ENCODE measurements at places on chromosomes 3 and 15. TPM values are rescaled to one million over a fixed set of nuclear protein-coding genes. Genes with fewer than 3 reads are reported as not detected.

SLC22A13 gene
- 1.3 TPM for total RNA-seq

DNA sequence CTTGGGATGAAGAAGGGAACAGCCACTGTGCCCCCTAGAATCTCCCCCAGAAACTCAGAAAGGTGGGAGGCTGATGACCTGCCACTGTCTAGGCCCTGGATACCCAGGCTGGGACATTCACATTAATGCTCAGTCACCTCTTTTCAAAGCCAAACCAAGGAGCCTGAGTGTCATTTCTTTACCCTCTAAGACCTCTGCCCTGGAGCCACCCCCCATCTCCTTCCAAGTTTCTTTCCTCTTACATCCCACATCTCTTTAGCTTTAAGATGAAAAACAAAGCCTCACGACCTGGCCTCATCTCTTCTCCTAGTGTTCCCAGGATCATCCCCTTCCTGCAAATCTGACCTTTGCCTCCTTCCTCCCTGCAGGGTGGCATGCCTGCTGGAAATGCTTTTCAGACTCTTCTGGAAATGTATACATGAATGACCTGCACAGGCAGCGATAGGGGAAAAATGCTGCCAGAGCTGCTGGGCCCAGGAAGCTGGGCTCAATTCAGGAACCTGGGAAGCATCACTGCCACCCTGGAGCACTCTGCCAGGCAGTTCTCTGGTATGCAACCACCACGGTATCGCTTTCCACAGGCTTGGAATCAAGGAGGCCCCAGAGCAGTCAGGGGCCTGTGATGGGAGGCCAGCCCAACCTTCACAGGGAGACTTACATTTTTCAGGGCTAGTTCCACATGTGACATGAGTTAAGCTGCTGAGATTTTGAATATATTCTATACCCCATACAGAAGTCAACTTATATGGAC lies 67.6 kb downstream of the DAPK2 start:
- no peaks in the 10 kb centered on the region for H3K36me3 ChIP-seq
- no peak overlapping the region for H3K4me3 ChIP-seq
- no peak for ATAC-seq
- no peaks in the 10 kb centered on the region for H3K4me1 ChIP-seq
- H3K27ac ChIP-seq, result no peak overlapping the region
- no peaks in the 10 kb centered on the region for H3K27me3 ChIP-seq

ST6GAL1 gene
- total RNA-seq, result 18.0 TPM

ANKRD34C gene
- total RNA-seq, result not detected

DNA sequence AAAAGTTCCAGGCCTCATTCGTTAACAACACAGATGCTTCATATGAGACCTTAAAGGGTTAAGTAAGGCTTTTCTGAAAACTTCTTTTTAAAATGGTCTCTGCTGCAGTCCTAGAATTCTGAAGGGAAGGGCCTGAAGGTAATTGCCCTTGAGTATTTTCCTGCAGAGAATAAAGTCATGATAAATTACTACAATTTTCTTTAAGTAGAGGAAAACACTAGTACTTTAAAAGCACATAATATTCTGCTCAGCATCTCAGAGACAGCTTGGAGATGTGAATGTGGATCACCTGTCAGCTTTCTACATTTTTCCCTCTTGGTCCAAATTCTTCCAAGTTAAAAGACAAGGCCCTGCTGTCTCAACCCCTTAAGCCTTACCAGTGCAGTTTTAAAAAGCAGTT lies 419.5 kb downstream of the MFSD1 start:
- no peaks in the 10 kb centered on the region for H3K27me3 ChIP-seq
- no peaks in the 10 kb centered on the region for H3K36me3 ChIP-seq
- H3K4me1 ChIP-seq, result no peaks in the 10 kb centered on the region
- no peak overlapping the region for H3K27ac ChIP-seq
- no peak for ATAC-seq
- no peak overlapping the region for H3K4me3 ChIP-seq

SERPINI2 gene
- not detected for total RNA-seq

TTLL13 gene
- total RNA-seq, result not detected

DNA sequence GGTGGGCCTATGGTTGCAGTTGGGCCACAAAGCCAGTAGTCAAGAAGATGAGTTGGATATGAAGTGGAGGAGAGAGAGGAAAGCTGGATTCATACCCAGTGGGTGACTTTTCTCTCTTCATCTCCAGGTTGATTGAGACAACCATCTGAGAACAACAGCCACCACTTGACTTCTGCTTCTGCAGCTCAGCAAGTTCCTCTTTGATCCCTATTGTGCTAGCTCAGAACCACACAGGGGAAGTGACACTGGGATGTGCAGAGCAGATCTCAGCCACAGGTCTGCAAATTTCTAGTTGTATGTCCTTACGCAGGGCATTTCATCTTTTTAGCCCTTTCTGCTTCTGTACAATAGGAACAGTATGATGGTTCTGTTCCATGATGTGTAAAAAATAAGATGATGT lies 459.2 kb upstream of the ARRDC4 start:
- no peaks in the 10 kb centered on the region for H3K27me3 ChIP-seq
- H3K27ac ChIP-seq, result no peak overlapping the region
- H3K4me3 ChIP-seq, result no peak overlapping the region

SLC26A6 gene
- total RNA-seq, result 7.5 TPM

DNA sequence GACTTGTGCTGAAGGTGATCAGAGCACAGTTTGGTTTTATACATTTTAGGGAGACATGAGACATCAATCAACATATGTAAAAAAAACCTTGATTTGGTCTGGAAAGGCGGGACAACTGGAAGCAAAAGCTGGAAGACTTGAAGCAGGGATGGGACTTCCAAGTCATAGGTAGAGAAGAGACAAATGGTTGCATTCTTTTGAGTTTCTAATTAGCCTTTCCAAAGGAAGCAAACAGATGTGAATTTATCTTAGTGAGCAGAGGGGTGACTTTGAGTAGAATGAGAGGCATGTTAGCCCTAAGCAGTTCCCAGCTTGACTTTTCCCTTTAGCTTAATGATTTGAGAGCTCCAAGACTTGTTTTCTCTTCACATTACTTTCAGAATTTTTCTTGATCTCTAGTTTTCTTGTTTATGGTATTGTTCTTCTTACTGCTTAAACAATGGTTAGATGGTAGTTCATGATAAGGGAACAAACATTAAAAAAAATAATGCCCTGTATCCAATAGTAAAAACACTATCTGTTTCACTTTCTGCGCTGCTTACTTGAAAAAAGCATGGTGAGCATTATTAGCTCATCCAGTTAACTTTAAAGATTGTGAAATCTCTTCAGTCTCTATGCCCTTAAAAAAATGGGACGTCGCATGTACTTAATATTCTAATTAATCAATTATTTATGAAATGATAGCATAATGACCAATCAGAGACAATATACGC lies 48.5 kb upstream of the BCHE start:
- no peak overlapping the region for H3K27ac ChIP-seq
- no peak overlapping the region for H3K4me3 ChIP-seq
- H3K4me1 ChIP-seq, result no peaks in the 10 kb centered on the region
- no peaks in the 10 kb centered on the region for H3K27me3 ChIP-seq

DNA sequence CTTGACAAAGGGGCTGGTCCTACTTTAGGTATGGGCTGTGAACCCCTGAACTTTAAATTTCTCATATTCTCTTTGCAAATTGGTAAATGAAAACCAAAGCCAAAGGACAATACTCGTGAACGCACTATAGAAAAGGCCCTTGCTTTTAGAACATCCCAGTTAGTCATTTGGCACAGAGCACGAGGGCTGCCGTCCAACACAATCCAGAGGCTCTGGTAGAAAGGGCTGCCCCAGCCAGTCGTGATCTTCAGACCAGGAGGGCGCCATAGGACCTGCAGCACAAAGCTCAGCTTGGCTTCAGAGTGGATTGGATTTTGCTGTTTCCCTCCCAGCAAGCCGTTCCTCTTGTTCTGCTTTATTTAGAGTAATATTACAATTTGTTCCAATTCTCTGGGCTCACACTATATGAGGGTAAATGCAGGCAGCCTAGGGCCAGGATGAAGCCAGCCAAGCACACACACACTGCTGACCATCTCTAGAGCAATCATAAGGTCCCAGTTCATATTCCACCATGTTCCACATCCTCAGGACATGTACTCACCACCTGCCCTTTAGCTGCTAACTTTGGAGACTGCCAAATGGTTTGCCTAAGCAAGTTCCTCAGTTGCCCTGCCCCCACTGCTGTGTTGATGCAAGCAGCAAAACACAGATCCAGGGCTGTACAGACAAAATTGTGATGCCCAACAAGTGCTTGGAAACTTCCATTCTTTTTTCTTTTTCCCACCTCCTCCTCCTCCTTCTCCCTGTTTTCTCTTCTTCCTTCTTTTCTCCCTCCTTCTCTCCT lies 6.0 kb upstream of the BFSP2 start:
- no peaks in the 10 kb centered on the region for H3K27me3 ChIP-seq
- H3K36me3 ChIP-seq, result peaks cover 14% of the 10 kb centered on the region
- H3K4me1 ChIP-seq, result no peaks in the 10 kb centered on the region
- H3K27ac ChIP-seq, result no peak overlapping the region
- H3K4me3 ChIP-seq, result no peak overlapping the region
- ATAC-seq, result no peak

GRCh38 chr3:54955496-54955895 lies 27.6 kb upstream of the LRTM1 start:
- no peak overlapping the region for H3K27ac ChIP-seq
- H3K27me3 ChIP-seq, result no peaks in the 10 kb centered on the region
- no peak for ATAC-seq
- no peaks in the 10 kb centered on the region for H3K36me3 ChIP-seq
- peaks cover 7% of the 10 kb centered on the region for H3K4me1 ChIP-seq
- no peak overlapping the region for H3K4me3 ChIP-seq

GOLGA8R gene
- 3.3 TPM for total RNA-seq

- no peaks in the 10 kb centered on the region for H3K4me1 ChIP-seq
- no peak for ATAC-seq
- H3K27me3 ChIP-seq, result no peaks in the 10 kb centered on the region
These were observed 652.4 kb upstream of the NAALADL2 start for GRCh38 chr3:174206607-174207192.

GRCh38 chr3:130659911-130660310 lies 86.7 kb downstream of the PIK3R4 start:
- peaks cover 14% of the 10 kb centered on the region for H3K36me3 ChIP-seq
- no peaks in the 10 kb centered on the region for H3K27me3 ChIP-seq
- H3K4me3 ChIP-seq, result no peak overlapping the region
- H3K27ac ChIP-seq, result no peak overlapping the region

MAP1A gene
- total RNA-seq, result 59.1 TPM

DNA sequence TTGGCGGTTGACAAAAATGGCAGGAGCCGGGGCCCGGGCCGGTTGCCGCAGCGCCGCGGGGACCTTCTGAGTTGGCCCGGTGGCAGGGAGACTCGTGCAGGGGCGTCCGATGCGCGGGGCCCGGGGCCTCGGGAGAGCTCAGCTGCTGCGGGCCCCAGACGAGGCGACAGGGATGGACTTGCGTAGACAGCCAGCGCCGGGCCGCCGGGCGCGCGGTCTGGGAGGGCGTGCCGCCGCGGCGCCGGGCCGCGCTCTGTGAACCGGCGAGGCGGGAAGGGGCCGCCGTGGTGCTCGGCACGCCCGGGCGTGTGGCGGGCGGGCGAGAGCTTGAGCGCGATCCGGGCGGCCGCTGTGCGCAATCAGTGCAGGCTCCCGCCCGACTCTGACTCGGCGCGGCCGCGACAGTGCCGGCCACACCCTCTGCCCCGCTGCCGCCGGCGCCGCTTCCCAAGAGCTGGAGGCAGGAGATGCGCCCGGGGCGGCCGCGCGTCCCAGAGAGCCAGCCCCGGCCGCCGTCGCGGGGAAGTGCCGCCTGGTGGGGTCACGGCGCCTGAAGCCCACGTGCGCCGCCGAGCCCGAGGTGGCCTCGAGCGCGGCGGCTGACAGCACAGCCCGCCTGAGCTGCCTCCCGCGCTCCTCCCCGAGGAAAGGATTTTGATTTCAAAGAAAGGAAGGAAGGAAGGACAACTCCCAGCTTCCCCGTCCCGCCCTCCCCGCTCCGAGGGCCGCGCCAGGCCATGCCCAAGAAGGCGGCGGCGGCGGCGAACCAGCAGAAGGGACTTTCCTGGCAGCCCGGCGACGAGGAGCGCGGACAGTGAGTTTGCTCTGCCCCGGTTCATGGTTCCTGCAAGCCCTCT lies 657 bp downstream of the TLNRD1 start:
- H3K27ac ChIP-seq, result peak overlapping the region; percentile 76
- peak; percentile 64 for ATAC-seq
- H3K36me3 ChIP-seq, result no peaks in the 10 kb centered on the region
- H3K4me1 ChIP-seq, result peaks cover 65% of the 10 kb centered on the region
- no peaks in the 10 kb centered on the region for H3K27me3 ChIP-seq

DNA sequence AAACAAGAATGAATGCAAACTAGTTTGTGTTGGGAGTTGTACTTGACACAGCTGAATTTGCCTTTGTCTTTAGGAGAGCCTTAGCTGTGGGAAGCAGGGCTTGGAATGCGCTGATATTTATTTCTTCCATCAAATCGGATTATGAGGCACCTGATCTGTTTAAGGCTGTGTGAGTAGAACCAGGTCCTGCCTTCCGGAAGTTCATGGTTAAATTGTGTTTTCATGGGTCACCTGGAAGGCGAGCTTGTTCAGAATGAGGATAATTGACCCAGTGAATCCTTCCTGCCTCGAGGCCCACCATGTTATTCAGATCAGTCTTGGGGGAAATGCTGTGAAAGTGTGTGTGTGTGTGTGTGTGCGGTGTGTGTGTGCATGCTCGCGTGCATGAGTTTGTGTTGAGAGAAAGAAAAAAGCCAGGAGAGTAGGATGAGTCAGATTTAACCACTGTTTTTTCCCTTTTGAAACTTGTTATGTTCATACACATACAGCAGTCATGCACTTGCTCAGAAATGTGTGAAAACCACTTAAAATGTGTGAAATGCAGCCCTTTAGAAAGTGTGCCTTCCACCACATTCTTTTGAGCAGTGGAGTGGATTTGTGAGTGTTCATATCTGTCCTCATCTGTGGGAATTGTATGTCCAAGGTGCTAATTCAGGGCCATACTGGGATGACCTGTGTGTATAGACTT lies 36.7 kb downstream of the SMAD3 start:
- H3K36me3 ChIP-seq, result no peaks in the 10 kb centered on the region
- peak overlapping the region; percentile 17 for H3K27ac ChIP-seq
- H3K27me3 ChIP-seq, result no peaks in the 10 kb centered on the region
- no peak overlapping the region for H3K4me3 ChIP-seq

CMTM6 gene
- total RNA-seq, result 61.1 TPM

ARHGAP11A gene
- 1.6 TPM for total RNA-seq

DNA sequence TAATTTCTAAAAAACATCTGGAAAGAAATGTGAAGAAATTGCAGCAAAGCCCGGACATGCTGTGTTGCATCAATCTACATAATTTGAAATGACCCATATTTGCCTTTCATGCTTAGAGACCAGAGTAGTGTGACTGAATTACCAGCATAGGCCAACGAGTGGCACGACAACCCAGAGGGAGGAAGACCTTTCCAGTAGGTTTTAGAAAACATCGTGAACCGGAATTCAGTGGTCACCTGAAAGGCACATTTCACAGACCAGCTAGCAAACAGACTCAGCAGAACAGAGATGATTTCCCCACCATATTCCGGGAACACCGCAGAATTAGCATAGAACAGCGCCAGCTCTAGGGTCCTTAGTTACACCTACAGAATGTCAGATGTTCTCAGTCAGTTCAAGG lies 620.0 kb upstream of the ZNF385D start:
- no peak overlapping the region for H3K4me3 ChIP-seq
- H3K27ac ChIP-seq, result no peak overlapping the region
- no peak for ATAC-seq
- peaks cover 16% of the 10 kb centered on the region for H3K4me1 ChIP-seq
- H3K36me3 ChIP-seq, result no peaks in the 10 kb centered on the region

Measured in gastroesophageal sphincter (tissue), 4 donors.